K562 (cell line): ENCODE measurements at places on chromosomes 3 and 15.

DNA sequence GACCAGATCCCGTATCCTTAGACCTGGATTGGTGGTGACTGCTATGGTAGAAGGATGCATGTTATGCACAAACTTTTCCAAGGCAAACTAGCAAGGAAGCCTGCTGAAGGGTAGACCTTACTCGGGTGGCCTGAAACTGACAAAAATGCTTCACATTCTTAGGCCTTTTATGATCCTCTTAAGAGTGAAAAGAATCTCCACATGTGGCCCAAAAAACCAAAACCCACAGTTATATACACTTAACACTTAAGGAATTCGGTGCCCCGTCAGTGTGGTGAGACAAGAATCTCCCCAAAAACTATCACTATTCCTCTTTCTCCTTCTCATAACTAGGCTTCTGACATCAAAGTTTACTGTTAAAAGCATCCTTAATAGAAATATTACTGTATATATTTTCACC, 130.1 kb upstream of the SOX2 start:
- DNase-seq: no peak

GRCh38 chr15:38648121-38648843, 83.7 kb upstream of the RASGRP1 start:
- no peak for DNase-seq

GRCh38 chr3:135000465-135000864, 205.4 kb downstream of the EPHB1 start:
- no peak for DNase-seq

- DNase-seq: peak; percentile 32
Measured at GRCh38 chr15:58179741-58180381, 41.7 kb downstream of the AQP9 start.

GRCh38 chr15:25094519-25094918, 139.7 kb downstream of the SNRPN start:
- DNase-seq: no peak

GRCh38 chr3:142875583-142876207, 13.2 kb downstream of the PCOLCE2 start:
- DNase-seq: no peak

- no peak for DNase-seq
Measured at GRCh38 chr15:45287390-45287956, 35.4 kb downstream of the SLC28A2 start.

DNA sequence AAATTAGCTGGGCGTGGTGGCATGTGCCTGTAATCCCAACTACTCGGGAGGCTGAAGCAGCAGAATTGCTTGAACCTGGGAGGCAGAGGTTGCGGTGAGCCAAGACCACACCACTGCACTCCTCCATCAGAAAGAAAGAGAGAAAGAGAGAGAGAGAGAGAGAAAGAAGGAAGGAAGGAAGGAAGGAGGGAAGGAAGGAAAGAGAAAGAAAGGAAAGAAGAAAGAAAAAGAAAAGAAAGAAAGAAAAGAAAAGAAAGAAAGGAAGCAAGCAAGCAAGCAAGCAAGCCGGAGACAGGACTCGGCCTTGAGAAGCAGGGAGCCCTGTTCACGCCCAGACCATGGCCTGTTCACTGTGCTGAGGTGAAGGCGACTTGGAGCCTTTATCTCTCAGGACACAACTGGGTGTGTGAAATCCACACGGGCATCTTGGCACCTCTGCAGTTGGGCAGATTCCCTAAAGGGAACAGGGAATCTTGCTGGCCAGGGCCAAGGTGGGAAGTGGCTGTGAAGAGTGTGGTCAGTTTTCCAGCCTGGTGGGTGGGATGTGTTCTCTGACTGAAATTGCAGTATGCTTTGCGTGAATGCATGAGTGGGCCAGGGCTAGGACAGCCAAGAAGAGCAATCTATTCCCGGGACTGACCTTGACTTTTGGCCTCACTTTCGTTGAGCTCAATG, 90.3 kb downstream of the CORO2B start:
- DNase-seq: no peak
